ENCODE measurements at places on chromosomes 6 and 20.

- no peak for DNase-seq
Measured at GRCh38 chr6:138253731-138254130, 35.4 kb upstream of the PBOV1 start.

- no peak for DNase-seq
Measured at GRCh38 chr6:12075067-12075563, 63.0 kb downstream of the HIVEP1 start.

GRCh38 chr6:138343112-138343511 is 34.6 kb upstream of the SMIM28 start:
- DNase-seq, result no peak

GRCh38 chr20:13567663-13568062 is 71.1 kb downstream of the TASP1 start:
- peak; percentile 91 for DNase-seq

GRCh38 chr6:67687396-67687795 is 947.7 kb upstream of the ADGRB3 start:
- no peak for DNase-seq
